ENCODE measurements at places on chromosomes 2 and 18. TPM values are rescaled to one million over a fixed set of nuclear protein-coding genes. Genes with fewer than 3 reads are reported as not detected.

The TGOLN2 gene
- 153 TPM for total RNA-seq

DNA sequence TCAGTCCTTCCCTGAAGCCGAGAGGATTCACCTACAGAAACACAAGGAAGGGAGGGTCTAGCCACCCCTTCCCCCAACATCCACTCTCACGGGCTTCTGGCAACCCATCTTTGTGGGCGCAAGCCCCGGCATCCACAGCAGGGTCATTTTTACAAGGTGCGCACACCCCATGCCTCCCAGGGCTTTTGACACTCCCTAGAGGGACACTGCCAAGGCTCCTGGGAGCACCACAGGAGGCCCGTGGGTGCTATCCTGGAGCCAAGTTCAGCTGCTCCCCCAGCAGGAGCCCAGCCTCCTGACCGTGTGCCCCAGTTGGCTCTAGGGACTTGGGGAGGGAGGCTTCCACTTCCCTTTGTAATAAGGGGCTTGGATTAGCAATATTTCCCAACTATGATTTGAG is 251.6 kb downstream of the TNS1 start:
- H3K36me3 ChIP-seq, result no peaks in the 10 kb centered on the region
- peaks cover 2% of the 10 kb centered on the region for H3K27me3 ChIP-seq
- no peak overlapping the region for H3K4me3 ChIP-seq

The FAM237A gene
- not detected for total RNA-seq

The ARHGEF4 gene
- total RNA-seq, result 0.43 TPM

GRCh38 chr18:55509631-55510324 is 78.2 kb downstream of the TCF4 start:
- no peaks in the 10 kb centered on the region for H3K36me3 ChIP-seq
- no peaks in the 10 kb centered on the region for H3K27me3 ChIP-seq
- peaks cover 25% of the 10 kb centered on the region for H3K4me1 ChIP-seq
- H3K27ac ChIP-seq, result peak overlapping the region; percentile 82

DNA sequence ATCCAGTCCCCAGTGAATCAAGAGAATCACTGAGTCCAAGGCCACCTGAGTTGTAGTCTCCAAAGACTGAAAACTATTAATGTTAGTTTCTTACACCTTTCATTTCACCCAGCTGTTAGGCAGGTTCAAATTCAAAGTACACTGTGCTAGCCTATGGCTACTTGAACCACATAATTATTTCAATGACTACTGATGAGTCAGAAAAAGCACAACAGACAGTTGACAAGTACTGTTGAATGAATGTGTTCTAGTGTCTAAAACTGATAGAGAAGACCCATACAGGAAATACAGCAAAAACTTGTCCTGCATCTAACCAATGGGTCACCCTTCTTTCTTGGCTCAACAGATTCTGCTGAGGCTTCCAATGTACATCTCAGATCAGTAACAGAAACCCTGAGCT is 160.9 kb downstream of the MYO5B start:
- H3K4me3 ChIP-seq, result no peak overlapping the region
- H3K36me3 ChIP-seq, result no peaks in the 10 kb centered on the region
- H3K4me1 ChIP-seq, result no peaks in the 10 kb centered on the region
- DNase-seq, result no peak
- H3K27me3 ChIP-seq, result no peaks in the 10 kb centered on the region
- no peak overlapping the region for H3K27ac ChIP-seq

GRCh38 chr18:67400502-67401117 is 115.9 kb downstream of the DSEL start:
- DNase-seq, result no peak
- H3K4me3 ChIP-seq, result no peak overlapping the region
- no peak overlapping the region for H3K27ac ChIP-seq
- H3K4me1 ChIP-seq, result no peaks in the 10 kb centered on the region
- no peaks in the 10 kb centered on the region for H3K36me3 ChIP-seq

GRCh38 chr2:231931481-231931915 is 5.3 kb upstream of the NPPC start:
- peaks cover 9% of the 10 kb centered on the region for H3K4me1 ChIP-seq
- no peaks in the 10 kb centered on the region for H3K27me3 ChIP-seq
- H3K27ac ChIP-seq, result no peak overlapping the region
- no peak overlapping the region for H3K4me3 ChIP-seq
- no peak for DNase-seq
- no peaks in the 10 kb centered on the region for H3K36me3 ChIP-seq

GRCh38 chr2:89850881-89851582 is 1159.6 kb downstream of the RPIA start:
- no peak overlapping the region for H3K4me3 ChIP-seq
- H3K36me3 ChIP-seq, result no peaks in the 10 kb centered on the region
- DNase-seq, result no peak
- H3K27me3 ChIP-seq, result no peaks in the 10 kb centered on the region

DNA sequence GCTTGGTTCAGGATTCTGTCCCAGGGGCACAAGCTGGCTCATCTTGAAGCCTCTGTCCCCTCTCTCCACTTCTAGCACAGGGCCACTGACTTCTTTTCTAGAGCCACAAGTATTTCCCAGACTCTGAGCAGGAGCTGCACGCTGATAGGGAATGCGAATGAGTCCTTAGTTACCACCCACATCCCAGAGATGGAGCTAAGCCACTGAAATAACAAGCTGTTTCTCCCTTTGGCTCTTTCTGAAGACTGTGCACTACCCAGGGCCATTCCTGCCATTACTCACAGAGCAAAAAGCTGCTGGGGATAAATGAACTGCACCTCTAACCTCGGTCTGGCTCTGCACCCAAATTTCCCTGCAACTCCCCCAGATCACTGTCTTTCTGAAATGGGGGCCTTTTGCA is 70.6 kb downstream of the TSN start:
- no peaks in the 10 kb centered on the region for H3K27me3 ChIP-seq
- no peak overlapping the region for H3K4me3 ChIP-seq
- no peak for DNase-seq
- no peaks in the 10 kb centered on the region for H3K4me1 ChIP-seq
- no peaks in the 10 kb centered on the region for H3K36me3 ChIP-seq
- no peak overlapping the region for H3K27ac ChIP-seq

GRCh38 chr2:42032224-42032620 is 15.6 kb upstream of the PKDCC start:
- DNase-seq, result no peak
- no peak overlapping the region for H3K27ac ChIP-seq
- H3K4me3 ChIP-seq, result no peak overlapping the region

- no peak overlapping the region for H3K27ac ChIP-seq
- H3K4me1 ChIP-seq, result no peaks in the 10 kb centered on the region
- H3K27me3 ChIP-seq, result no peaks in the 10 kb centered on the region
These were observed 73.9 kb downstream of the NEDD4L start for GRCh38 chr18:58117786-58118403.

- no peak overlapping the region for H3K4me3 ChIP-seq
- no peaks in the 10 kb centered on the region for H3K36me3 ChIP-seq
- no peak overlapping the region for H3K27ac ChIP-seq
- H3K4me1 ChIP-seq, result peaks cover 4% of the 10 kb centered on the region
- no peaks in the 10 kb centered on the region for H3K27me3 ChIP-seq
These were observed 55.2 kb upstream of the TRIB2 start for GRCh38 chr2:12661489-12661888.

DNA sequence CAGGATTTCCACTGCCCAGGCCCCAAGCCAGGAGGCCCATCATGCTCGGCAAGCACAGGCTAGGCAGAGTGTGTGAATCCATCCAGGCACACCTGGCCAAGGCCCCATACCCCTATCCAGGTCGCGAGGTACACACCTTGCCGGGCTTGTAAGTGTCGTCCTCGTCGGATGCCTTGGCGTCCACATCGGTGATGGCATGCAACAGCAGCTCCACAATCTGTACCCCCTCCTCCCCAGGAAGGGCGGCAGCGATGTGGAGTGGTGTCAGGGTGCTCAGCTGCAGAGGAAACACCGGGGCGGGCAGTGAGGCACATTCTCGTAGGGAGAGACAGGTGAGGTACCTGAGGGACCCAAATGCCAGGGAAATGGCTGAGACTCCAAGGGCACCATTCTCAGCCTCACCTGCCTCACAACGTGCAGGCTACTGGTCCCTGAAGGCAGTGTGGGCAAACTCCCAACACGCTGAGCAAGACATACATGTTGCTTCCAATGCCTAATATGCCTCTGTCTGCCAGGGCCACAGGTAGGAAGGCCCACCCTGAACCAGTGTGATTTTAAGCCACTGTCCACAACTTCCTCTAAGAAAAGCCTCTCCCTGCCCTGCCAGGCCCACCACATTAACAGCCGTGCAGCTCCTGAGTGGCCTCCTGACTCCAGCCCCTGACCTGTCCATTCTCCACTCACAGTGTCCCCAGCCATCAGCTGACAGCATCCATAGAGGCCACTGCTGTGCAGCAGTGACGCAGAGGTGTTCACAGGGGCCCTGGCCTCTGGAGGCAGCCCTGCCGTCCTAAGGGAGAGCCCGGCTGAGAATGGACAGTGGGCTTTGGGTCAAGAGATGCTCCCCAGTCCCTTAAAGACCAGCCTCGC is 44.9 kb downstream of the ANKMY1 start:
- DNase-seq, result no peak
- H3K4me1 ChIP-seq, result peaks cover 16% of the 10 kb centered on the region
- H3K27me3 ChIP-seq, result no peaks in the 10 kb centered on the region
- H3K27ac ChIP-seq, result no peak overlapping the region

DNA sequence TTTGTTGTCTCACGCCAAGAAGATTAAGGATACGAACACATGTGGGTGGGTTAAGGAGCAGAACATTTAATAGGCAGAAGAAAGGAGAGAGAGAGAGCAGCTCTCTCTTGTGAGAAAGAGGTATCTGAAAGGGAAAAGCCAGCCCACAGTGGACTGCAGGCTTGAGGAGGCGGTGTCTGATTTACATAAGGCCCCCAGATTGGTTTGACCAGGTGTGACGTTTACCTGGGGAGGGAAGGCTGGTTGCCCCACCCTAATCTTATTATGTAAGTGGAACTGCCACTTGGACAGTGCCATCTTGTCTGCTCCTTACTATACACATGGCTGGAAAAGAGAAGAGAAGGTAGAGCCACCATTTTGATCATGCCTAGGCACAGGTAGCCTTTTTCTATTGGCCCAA is 189.2 kb downstream of the NCK2 start:
- no peak overlapping the region for H3K4me3 ChIP-seq
- no peaks in the 10 kb centered on the region for H3K36me3 ChIP-seq
- no peaks in the 10 kb centered on the region for H3K27me3 ChIP-seq
- H3K4me1 ChIP-seq, result peaks cover 22% of the 10 kb centered on the region
- no peak for DNase-seq

- H3K27ac ChIP-seq, result no peak overlapping the region
- H3K36me3 ChIP-seq, result no peaks in the 10 kb centered on the region
- no peaks in the 10 kb centered on the region for H3K4me1 ChIP-seq
- no peak overlapping the region for H3K4me3 ChIP-seq
These were observed 117.6 kb downstream of the TPGS2 start for GRCh38 chr18:36711014-36711725.

The SUPT7L gene
- 33.1 TPM for total RNA-seq

GRCh38 chr2:39689876-39690275 is 24.2 kb downstream of the TMEM178A start:
- H3K36me3 ChIP-seq, result no peaks in the 10 kb centered on the region
- no peak overlapping the region for H3K27ac ChIP-seq
- H3K4me3 ChIP-seq, result no peak overlapping the region
- DNase-seq, result no peak
- no peaks in the 10 kb centered on the region for H3K4me1 ChIP-seq
- no peaks in the 10 kb centered on the region for H3K27me3 ChIP-seq

DNA sequence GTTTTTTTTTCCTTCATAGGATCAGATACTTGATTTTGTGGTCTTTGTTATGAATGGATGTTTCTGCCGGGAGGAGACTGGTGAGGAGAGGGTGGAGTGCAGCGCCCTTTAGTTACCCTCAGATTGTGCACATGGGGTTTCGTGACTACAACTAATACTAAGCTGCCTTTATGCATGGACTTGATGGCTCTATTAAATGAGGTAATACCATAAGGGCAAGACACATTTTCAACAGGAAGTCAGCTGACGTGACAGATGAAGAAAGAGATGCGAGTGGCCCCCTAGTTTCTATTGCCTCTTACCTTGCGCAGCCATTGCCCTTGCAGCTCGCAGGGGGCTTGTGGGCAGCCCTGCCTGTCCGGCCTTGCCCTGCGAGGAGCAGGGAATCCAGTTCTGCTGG is 24.4 kb downstream of the ZNF407 start:
- no peak for DNase-seq
- H3K4me3 ChIP-seq, result no peak overlapping the region
- no peaks in the 10 kb centered on the region for H3K27me3 ChIP-seq
- peaks cover 7% of the 10 kb centered on the region for H3K4me1 ChIP-seq
- H3K27ac ChIP-seq, result no peak overlapping the region

The STAM2 gene
- 41.2 TPM for total RNA-seq

The TXNDC2 gene
- total RNA-seq, result 0.37 TPM

DNA sequence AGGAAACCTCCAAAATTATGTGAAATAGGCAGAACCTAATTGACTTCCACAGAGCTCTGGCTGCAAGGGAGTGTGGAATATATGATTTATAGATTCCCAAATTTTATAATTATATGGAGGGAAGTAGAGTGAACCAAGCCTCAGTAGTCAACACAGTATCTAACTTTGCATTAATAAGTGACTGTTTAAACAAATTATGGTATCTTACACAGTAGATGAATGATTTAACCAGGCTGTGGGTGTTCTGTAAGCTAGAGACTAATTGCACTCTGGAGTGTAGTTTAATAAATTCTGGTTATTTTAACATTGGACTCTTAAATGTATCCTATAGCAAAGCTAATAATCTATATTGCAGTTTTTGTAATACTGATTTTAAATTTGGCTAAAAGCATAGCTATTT is 183.5 kb downstream of the KIAA1328 start:
- H3K4me3 ChIP-seq, result no peak overlapping the region
- H3K27ac ChIP-seq, result no peak overlapping the region
- no peaks in the 10 kb centered on the region for H3K27me3 ChIP-seq
- DNase-seq, result no peak
- H3K36me3 ChIP-seq, result no peaks in the 10 kb centered on the region

- no peaks in the 10 kb centered on the region for H3K27me3 ChIP-seq
- H3K4me3 ChIP-seq, result no peak overlapping the region
- no peaks in the 10 kb centered on the region for H3K4me1 ChIP-seq
- no peaks in the 10 kb centered on the region for H3K36me3 ChIP-seq
- DNase-seq, result no peak
These were observed 489.1 kb downstream of the CNTNAP5 start for GRCh38 chr2:124514236-124514635.

The ABCB11 gene
- total RNA-seq, result 0.30 TPM

DNA sequence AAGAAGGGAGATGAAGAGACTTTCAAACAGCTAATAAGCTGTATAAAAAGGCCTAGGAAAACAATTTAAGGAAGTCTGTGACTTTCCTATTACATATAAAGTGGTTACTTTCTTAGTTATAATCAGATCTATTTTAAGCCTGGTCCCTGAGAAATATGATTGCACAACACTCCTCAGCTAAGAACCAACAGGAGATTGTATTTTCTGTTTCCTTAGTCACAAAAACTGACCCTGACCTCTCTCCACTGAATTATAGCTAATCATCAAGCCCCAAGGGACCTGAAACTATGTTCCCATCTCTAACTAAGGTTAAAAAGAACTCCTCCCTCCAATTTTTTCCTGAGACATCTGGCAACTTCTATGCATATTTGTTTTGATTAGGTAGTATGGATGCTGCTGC is 106.9 kb downstream of the ROCK1 start:
- peaks cover 97% of the 10 kb centered on the region for H3K36me3 ChIP-seq
- DNase-seq, result no peak
- H3K27ac ChIP-seq, result peak overlapping the region; percentile 77
- H3K27me3 ChIP-seq, result no peaks in the 10 kb centered on the region
- no peak overlapping the region for H3K4me3 ChIP-seq
